Right lung (tissue), 10 donors: ENCODE measurements at places on chromosomes 3 and 15.

DNA sequence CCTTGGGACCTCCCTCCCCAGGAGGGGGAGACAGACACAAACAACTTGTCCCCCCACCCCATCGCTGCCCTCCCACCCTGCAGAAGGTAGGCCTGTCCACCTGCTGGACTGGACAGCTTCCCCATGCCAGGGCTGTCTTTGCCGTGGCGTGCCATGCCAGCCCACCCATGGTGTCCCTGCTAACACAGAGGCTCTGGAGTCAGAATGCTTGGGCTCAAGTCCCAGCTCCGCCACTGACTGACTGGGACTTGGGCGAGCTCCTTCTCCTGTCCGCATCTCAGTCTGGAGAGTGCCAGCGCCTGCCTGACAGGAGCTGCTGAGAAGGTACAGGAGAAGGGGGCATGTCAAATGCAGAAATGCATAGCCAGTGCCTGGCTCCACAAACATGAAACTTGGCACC is 23.9 kb downstream of the WNT7A start:
- DNase-seq = no peak

GRCh38 chr15:85030301-85030929 is 48.8 kb downstream of the PDE8A start:
- DNase-seq = no peak

DNA sequence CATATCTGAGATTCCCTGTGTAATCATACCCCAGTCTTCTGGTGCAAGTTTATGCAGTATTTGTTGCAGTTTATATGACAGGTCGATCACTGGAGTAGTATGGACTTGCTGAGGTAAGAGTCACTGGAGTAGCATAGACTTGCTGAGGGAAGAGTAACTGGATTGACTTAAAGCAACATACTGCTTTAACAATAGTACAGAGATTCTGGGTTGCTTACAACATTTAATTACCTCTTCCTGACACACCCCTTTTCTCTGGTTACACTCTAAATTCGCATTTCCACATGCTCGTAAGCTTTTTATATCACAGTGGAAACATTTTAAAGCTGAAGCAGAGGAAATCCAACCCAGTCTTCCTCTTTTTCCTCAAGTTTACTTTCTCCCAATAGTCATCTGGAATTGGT is 11.8 kb downstream of the AAGAB start:
- no peak for DNase-seq

- no peak for DNase-seq
Observed at GRCh38 chr3:89059211-89059925, 48.1 kb upstream of the EPHA3 start.
